CD4-positive, alpha-beta T cell treated with Interleukin-4 for 4 hours (primary cell): ENCODE measurements at places on chromosomes 2 and 18.

DNA sequence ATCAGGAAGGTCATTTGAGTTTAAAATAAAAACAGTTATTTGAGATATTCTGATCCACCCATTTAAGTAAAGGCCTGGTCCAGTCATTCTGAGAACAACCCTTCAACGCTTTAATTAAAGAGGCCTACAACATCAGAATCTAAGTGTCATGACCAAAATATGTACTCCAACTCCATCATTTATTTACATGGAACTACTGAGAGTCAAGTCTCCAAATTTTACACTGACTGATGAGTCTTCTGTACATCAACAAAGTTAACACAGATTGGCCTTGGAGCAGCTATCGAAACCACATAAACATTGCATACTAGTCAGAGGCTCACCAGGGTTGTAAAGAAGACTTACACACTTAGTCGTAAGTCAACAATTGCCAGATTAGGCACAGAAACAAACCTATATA is 37.1 kb downstream of the PIEZO2 start:
- DNase-seq: no peak

DNA sequence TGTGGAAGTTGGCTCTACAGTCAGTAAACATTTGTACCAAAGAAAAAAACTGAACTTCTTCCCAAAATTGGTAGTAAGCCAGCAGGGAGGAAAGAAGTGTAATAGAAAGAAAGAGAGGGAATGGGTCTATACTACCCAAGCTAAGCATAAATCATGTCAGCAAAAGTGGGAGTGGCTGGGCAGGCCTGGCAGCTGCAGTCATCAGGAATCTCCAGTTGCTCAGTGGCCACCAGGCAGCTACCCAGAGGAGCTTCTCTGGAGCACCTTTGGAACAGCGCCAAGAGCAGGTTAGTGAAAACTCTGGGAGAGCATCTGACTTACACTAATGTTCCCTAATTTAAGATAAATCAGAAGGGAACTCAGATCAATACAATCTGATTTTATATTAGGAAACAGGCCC is 14.3 kb downstream of the FRZB start:
- DNase-seq: no peak

DNA sequence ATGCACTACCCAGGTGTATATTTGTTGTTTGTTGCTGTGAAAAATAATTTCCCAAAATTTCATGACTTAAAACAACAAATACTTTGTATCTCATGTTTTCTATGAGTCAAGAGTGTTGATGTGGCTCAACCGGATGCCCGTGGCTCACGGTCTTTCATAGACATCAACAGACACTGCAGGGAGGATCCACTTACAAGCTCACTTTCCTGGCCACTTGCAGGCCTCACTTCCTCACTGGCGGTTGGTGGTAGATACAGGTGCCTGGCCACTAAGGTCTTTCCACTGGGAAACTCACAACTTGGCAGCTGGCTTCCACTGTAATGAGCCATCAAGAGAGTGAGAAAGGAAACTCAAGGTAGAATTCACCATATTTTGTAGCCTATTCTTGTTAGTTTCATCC is 662.9 kb downstream of the IRS1 start:
- DNase-seq: no peak

- no peak for DNase-seq
Measured at GRCh38 chr2:7953195-7953594, 728.7 kb upstream of the ID2 start.

- DNase-seq: no peak
Measured at GRCh38 chr2:2812117-2812516, 481.0 kb upstream of the MYT1L start.

GRCh38 chr18:8771930-8772329 is 66.6 kb downstream of the MTCL1 start:
- DNase-seq: no peak

GRCh38 chr2:171386627-171387026 is 47.2 kb downstream of the METTL8 start:
- no peak for DNase-seq

DNA sequence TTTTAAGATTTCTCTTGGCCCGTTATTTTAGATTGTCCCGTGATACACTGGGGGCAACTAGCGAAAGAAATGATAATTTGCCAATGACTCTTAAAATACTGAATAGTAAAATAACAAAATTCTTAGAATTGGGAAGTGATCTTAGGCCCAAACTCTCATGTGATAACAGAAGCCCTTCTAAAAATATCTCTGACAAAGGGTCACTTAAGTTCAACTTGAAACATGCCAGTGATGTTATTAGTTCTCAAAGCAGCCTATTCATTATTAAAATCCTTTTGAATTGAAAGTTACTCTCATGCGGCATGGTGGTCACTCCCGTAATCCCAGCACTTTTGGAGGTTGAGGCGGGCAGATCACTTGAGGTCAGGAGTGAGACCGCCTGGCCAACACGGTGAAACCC is 920.9 kb downstream of the NRXN1 start:
- no peak for DNase-seq

DNA sequence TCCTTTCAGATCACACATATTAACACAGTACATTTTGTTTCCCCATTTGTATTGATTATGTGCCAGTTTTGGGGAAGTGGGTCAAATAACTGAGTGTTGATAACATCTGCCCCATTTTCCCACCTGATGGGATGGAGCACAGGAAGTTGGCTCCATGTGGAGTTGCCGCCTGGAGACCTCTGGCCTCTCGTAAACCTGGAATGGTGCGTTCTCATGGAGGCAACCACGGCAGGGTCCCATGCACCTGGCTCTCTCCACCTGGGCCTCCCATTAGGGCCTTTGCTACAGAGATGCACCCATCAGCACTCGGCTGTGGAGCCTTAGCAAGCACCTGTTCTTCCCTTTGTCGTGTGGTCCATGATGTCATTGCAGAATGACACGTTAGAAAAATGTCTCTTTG is 130.6 kb downstream of the MBP start:
- DNase-seq: no peak

DNA sequence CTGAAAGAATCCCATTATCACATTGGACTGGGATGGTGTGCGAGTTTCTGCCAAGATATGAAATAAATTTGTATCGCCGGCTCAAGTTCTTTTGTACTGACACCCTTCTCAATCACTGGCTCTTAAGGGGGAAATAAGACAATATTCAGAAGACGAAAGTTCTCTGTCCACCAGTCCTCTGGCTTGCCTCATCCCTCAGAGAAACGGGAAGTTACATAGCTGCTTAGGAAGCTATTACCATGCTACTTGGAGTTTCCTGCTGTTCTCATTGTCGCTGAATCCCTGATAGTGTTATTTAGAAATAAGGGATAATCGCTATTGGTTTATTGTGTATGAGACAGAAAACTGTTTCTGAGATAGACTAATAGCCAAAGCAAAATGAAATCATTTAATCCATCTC is 205.0 kb upstream of the ZNF521 start:
- DNase-seq: no peak
